ENCODE measurements at places on chromosomes 4 and X. TPM values are rescaled to one million over a fixed set of nuclear protein-coding genes. Genes with fewer than 3 reads are reported as not detected.

Gene CLNK
- 0.20 TPM for total RNA-seq

Gene ANKRD50
- 0.63 TPM for total RNA-seq

Gene NXF2B
- total RNA-seq, result not detected

- no peaks in the 10 kb centered on the region for H3K27me3 ChIP-seq
- no peak overlapping the region for H3K4me3 ChIP-seq
- no peak overlapping the region for H3K27ac ChIP-seq
- H3K36me3 ChIP-seq, result no peaks in the 10 kb centered on the region
- no peaks in the 10 kb centered on the region for H3K4me1 ChIP-seq
Measured at GRCh38 chrX:116873671-116874070, 410.9 kb upstream of the CT83 start.

GRCh38 chr4:109424093-109424841 lies 9.3 kb upstream of the SEC24B start:
- H3K27ac ChIP-seq, result no peak overlapping the region
- no peaks in the 10 kb centered on the region for H3K36me3 ChIP-seq
- H3K4me3 ChIP-seq, result no peak overlapping the region
- no peak for DNase-seq
- H3K4me1 ChIP-seq, result no peaks in the 10 kb centered on the region

DNA sequence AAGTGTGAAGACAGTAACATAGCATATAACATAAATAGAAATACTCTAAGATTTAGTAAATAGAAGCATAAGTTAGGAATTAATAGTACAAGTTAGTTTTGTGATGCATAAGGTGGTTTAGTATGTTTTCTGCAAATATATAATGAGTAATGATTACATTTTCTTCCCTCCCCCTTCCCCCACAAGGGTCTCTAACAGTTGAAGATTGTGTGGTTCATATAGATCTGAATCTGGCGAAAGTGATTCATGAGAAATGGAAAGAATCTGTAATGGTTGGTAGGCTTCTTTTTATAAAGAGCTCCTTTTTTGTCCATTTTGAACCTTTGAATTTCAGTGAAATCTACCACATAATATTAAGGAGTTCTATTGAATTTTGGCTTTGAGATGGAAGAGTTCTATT lies 66.3 kb downstream of the N4BP2 start:
- H3K27me3 ChIP-seq, result no peaks in the 10 kb centered on the region
- H3K36me3 ChIP-seq, result no peaks in the 10 kb centered on the region
- no peak overlapping the region for H3K27ac ChIP-seq
- peaks cover 21% of the 10 kb centered on the region for H3K4me1 ChIP-seq

DNA sequence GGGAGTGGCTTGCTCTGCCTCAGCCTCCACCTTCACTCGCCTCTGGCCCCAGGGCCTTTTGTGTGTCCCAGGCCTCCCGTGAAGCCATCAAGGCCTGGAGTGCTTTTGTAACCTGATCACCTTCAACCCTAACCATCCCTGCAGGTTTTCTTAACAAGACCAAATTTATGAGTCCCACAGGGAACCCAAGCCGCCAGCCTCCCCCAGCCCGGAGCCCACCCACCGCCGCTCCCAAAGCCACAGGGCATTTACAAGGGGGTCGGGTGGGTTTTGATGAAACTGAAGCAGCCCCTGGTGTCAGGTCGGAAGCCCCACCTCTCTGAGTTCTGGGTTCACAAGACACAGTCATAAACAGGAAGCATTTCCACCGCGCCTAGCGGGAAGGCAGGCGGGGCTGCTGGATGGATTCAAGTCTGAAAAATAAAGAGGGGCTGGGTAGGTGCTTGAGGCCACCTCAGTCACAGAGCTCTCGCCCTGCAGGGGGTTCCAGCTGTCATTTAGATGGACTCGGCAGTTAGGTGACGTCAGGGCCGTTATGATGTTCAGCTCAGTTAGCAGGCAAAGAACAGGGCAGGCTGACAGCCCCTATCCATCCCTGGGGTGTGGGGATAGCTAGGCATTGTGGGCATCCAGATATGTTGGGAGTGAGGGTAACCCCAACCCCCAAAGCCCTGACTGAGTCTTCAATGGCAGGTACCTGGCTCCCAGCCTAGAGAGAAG lies 128.5 kb downstream of the BCOR start:
- H3K27me3 ChIP-seq, result no peaks in the 10 kb centered on the region
- peak overlapping the region; percentile 20 for H3K4me3 ChIP-seq
- DNase-seq, result no peak
- H3K27ac ChIP-seq, result peak overlapping the region; percentile 23
- no peaks in the 10 kb centered on the region for H3K36me3 ChIP-seq
- peaks cover 18% of the 10 kb centered on the region for H3K4me1 ChIP-seq

Gene RAB33A
- 6.1 TPM for total RNA-seq

GRCh38 chr4:19329077-19329476 lies 922.6 kb upstream of the SLIT2 start:
- H3K36me3 ChIP-seq, result no peaks in the 10 kb centered on the region
- no peaks in the 10 kb centered on the region for H3K4me1 ChIP-seq
- no peak overlapping the region for H3K27ac ChIP-seq
- no peak overlapping the region for H3K4me3 ChIP-seq

Gene CT45A1
- not detected for total RNA-seq

Gene CRMP1
- 0.16 TPM for total RNA-seq

DNA sequence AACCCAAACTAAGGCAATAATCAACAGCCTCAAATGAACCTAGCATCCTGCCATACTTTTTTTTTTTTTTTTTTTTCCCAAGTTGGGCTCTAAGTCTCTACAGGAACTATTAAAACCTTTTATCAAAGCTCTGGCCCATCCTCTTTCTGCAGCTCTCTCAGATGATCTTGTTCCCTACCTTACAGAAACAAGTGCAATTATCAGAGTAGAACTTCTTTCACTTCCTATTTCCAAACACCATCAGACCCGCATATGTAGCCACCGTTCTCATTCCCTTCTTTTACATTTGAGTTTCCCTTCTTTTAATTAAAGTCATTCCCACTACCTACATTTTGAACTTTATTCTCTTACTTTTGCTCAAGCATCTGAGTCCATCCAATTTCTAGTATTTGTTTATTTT lies 690.6 kb downstream of the DMD start:
- H3K27ac ChIP-seq, result no peak overlapping the region
- no peaks in the 10 kb centered on the region for H3K36me3 ChIP-seq
- H3K27me3 ChIP-seq, result no peaks in the 10 kb centered on the region
- no peak for DNase-seq

DNA sequence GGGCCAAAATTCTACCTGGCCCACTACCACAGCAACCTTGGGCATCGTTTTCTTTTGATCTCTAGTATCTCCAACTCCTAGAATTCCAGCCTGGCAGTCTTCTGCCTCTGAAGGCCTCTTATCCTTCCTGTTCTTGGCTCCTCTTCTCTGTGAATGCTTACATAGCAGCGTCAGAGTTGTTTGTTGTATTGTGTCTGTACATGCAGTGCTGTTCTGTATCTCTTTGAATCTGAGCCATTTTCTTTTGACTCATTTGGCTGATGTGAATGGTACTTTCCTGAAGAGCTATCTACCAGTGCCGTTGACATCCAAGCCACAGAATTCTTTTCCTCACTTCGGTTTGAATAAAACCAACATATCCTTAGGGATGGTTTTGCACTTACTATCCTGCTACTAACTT lies 79.2 kb downstream of the TMEM164 start:
- no peaks in the 10 kb centered on the region for H3K4me1 ChIP-seq
- DNase-seq, result no peak
- H3K27ac ChIP-seq, result no peak overlapping the region

Gene RHOH
- total RNA-seq, result 216 TPM

Gene SSX3
- total RNA-seq, result not detected

DNA sequence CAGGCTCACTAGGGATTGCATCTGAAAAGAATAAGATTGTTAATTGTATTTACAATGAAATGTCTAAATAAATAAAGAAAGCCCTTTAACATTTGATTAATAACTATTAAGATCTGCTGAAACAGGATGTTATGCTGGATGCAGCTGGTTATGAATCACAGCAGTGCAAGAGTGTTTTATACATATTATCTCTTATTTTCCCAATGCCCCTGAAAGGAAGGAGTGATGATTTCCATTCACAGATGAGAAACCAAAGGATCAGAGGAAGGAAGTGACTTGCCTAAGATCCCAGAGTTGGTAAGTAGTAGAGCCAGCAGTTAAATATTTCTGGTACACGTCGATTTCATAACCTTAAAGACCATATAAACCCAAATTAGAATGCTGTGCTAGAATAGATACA lies 76.3 kb upstream of the ARHGAP36 start:
- no peak for DNase-seq
- H3K4me3 ChIP-seq, result no peak overlapping the region
- no peaks in the 10 kb centered on the region for H3K4me1 ChIP-seq
- no peak overlapping the region for H3K27ac ChIP-seq
- no peaks in the 10 kb centered on the region for H3K27me3 ChIP-seq

DNA sequence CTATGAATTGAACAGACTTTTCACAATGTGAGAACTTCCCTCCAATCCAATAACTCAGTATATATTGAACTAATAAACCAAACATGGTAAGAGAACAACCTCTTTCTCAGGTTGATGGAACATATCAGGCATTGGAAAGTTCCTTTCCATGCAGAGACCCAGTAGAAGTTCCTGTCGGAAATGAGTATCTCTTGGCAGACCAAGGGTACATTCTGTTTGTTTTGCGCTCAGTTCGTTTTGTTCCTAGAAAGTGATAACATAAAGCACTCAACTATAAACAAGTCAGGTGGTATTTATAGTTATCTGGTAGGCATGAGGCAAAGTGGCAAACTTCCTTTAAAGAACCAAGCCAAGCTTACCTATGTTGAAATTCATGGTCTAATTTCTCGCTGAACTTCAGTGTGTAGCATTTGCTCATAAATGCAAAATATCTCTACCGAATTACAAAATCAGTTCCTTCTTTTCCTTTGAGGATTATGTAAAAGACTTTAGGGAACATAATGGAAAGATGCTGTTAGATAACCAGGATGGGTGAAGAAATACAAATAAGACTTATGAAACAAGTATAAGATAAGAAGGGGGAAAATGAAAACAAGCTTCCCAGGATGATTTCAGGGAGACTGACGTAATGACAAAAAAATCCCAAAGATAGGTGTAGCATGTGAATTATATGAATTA lies 120.3 kb downstream of the ARHGAP24 start:
- no peaks in the 10 kb centered on the region for H3K27me3 ChIP-seq
- no peak for DNase-seq
- H3K4me1 ChIP-seq, result no peaks in the 10 kb centered on the region
- H3K36me3 ChIP-seq, result no peaks in the 10 kb centered on the region

Gene FGF2
- total RNA-seq, result 0.13 TPM

GRCh38 chrX:48938721-48939425 lies 18.5 kb downstream of the OTUD5 start:
- H3K27ac ChIP-seq, result peak overlapping the region; percentile 98
- DNase-seq, result peak; percentile 75
- no peaks in the 10 kb centered on the region for H3K27me3 ChIP-seq
- peaks cover 93% of the 10 kb centered on the region for H3K4me1 ChIP-seq
- no peak overlapping the region for H3K4me3 ChIP-seq

Gene FTSJ1
- 51.4 TPM for total RNA-seq

GRCh38 chr4:123215536-123215935 lies 181.1 kb upstream of the SPRY1 start:
- H3K27me3 ChIP-seq, result no peaks in the 10 kb centered on the region
- H3K36me3 ChIP-seq, result no peaks in the 10 kb centered on the region
- DNase-seq, result no peak

Gene NSG1
- total RNA-seq, result 19.2 TPM

Gene MAP7D2
- total RNA-seq, result 0.64 TPM

DNA sequence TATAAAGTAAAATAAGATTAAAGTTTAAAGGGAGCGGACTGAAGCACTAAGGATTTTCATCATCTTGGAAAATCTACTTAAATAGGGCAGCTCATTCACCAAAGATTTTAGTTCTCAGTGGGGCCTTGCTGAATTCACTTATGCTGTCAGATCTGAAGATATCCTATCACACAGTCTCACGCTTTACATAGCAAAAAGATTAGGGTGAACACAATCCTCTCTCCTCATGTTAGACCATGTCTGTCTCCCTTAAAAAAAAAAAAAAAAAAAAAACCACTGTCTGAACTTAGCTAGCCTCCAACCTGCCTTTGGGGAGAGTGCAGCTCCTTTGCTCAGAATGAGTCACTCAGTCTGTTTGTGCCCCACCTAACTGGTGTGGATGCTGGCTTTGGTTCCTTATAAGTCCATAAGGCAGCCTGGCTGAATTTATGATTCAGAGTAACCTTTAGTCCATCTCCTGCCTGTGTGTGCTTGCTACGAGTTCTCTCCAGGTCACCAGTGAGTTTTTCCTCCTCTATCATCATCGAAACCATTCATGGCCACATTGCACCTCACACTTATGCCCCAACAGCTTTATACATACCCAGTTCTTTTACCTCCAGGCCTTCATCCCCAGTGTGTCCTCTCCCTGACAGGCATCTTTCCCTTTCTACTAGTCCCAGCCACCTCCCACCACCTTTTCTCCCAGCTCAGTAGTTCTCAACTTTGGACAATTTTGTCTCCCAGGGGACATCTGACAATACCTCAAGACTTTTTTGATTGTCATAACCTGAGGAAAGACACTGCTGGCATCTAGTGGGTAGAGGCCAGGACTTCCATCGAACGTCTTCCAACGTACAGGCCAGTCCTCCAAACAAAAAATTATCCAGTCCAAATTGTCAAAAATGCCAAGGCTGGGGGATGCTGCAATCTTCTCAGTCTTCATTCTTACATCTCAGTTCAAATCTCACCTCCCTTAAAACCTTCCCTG lies 220.7 kb upstream of the EMCN start:
- no peaks in the 10 kb centered on the region for H3K4me1 ChIP-seq
- no peak overlapping the region for H3K4me3 ChIP-seq
- no peak overlapping the region for H3K27ac ChIP-seq
- DNase-seq, result no peak

Gene ADGRG4
- total RNA-seq, result not detected

- no peak overlapping the region for H3K27ac ChIP-seq
- no peaks in the 10 kb centered on the region for H3K4me1 ChIP-seq
- H3K36me3 ChIP-seq, result no peaks in the 10 kb centered on the region
- H3K27me3 ChIP-seq, result no peaks in the 10 kb centered on the region
Measured at GRCh38 chr4:70651864-70652506, 14.3 kb downstream of the JCHAIN start.

Gene LRP2BP
- total RNA-seq, result 2.9 TPM

DNA sequence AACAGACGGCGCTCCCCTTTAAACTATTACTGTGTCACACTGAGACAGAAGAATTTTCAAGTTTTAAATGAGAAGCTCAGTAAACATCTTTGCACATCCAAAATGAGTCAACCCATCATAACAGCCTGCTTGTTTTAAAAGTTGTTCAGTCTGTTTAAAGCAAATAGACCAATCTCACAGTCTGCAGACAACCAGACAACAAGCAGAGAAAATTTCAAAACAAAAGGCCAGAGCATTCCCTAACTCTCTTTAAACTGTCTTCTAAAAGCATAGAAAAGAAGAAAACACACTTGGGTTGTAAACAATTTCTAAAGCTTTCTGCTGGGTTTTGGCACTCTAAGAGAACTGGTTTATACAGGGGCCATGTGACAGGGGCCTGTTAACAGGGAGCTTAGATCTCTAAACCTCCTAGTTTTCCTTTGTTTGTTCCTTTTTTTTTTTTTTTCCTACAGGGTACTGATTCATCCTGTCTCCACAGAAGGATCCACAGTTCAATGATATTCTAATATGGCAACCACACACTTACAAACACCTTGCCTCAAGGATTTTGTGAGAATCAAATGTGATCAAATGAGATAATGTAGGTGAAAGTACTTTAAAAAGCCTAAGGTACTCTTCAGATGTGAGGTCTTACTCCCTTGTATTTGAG lies 100.8 kb upstream of the MAML3 start:
- no peak overlapping the region for H3K4me3 ChIP-seq
- H3K27ac ChIP-seq, result no peak overlapping the region
- peaks cover 4% of the 10 kb centered on the region for H3K4me1 ChIP-seq
